H9 (cell line): ENCODE measurements at places on chromosomes 13 and 19.

DNA sequence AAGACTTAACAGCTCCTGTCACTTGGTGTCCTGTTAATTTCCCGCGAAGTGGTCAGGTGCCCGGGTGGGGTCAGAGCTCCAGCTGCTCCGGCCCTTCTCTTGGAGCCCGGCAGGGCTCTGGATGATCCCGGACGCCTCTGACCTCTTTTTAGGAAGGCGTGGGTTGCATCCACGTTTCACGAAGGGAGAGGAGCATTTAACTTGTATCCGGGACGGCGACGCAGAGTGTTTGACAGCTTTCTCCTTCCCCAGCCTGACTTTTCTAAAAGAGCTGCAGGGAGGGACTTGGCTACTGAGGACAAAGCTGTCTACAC, 656 bp downstream of the ZNF155 start:
- no peak for DNase-seq

DNA sequence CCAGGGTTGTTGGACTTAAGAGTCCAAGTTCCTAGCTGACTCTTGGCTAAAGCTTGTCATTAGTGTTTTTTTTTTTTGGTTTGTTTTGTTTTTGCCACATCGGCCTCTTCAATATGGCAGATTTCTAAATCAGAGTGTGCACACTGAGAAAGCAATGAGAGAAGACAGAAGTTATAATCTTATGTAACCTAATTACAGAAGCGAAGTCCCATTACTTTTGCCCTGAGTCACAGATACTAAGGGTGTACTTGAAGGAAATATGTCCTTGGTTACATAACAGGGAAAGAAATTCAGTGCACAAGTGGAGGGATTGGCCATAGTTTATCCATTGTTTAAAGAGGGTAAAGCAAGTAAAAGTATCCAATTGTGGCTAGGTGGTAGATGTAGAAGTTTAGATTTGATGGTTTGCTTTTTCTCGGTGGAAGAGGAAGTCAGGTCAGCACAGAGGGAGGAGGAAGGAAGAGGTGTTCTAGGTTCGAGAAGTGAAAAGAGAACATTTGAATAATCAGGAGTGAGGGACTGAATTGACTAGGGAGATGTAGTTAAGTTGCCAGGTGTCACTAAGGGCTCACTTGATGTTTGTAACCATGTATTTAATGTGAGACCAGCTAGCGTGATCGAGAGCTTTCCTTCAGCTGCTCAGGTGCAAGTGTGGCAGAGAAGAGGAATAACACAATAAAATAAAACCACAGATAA, 12.2 kb downstream of the GTF2F2 start:
- DNase-seq: no peak

- peak; percentile 84 for DNase-seq
Measured at GRCh38 chr19:4971424-4971793, 2.5 kb downstream of the KDM4B start.

GRCh38 chr13:98930151-98930591, 47.7 kb downstream of the DOCK9 start:
- no peak for DNase-seq

GRCh38 chr13:109389456-109389855, 396.9 kb downstream of the IRS2 start:
- DNase-seq: no peak

DNA sequence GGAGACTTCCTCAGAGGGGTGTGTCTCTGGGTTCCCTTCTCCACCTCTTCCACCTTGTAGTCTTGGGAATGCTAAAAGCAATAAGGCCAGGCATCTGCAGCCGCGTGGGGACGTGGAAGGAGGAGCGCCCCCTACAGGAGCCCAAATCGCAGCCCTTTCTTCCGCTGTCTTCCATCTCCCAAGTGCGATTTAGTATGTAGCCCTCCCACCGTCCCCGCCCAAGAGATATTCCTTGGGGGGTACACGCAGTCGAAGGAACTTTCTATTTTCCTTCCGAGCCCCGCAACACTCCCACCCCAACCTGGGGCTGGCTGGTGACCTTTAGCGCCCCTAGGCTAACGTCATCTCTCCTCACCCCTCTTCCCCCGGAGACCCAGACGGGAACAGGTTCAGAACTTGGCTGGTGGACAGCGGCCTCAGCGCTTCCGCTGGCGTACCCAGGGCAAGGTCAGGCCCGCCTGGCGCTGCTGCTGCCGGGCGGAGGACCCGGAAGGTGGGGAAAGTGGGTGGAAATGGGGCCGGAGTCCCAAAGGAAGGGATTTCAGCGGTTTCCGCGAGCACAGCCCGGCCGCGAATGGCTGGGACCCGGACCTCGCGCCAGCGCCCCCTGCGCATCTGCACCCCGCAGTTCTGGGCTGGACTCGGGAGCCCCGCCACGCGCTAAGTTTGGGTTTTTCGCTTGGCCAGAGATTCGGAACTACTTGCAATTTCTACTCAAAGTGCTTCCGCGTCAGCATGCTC, 2.1 kb upstream of the PCDH8 start:
- peak; percentile 93 for DNase-seq

- no peak for DNase-seq
Measured at GRCh38 chr19:2164020-2164998, 576 bp downstream of the DOT1L start.

DNA sequence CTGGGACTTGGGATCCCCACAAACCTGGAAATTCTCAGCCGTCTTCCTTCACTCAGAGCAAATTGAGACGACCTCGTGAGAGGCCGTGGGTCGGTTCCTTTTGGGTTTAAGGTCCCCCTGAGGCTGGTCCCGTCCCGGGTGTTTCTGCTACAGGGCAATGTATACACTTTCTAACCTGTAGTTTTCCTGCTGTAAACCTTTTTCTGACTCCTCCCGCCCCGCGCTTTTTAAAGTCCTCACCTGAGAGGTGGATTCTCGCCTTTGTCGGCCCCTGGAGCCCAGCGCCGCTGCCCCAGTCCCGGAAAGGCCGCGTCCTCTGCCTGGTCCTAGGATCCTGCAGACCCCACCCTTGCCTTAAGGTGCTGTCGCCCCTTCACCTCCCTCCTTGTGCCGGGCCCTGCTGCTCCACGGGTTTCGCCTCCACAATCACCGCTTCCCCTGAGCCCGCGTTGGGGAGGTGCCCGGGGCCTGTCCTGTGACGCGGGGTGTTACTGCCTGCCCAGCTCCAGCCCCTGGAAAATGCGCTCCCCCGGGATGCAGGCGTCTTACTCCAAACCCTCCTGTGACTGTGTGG, 391 bp downstream of the ZNF761 start:
- no peak for DNase-seq

DNA sequence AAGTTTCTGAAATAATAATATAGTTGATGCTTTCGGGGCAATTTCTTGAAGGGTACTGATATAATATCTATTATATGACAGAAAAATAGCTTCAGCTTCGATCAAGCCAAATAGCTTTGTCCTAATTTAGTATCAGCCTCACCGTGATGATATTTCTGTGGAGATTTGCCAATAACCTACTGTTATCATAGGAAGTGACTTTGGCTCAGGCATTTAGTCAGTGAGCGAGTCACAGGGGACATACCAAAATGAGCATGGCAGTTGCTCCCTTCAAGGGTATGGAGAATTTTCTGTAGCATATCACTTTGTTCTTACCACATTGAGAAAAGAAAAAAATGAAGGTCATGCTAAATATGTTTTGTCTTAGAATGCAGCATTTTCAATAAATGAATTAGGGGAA, 767.6 kb upstream of the SLITRK1 start:
- no peak for DNase-seq

GRCh38 chr19:13056052-13056660, 46.5 kb downstream of the LYL1 start:
- peak; percentile 73 for DNase-seq

GRCh38 chr13:33662392-33662791, 155.6 kb upstream of the RFC3 start:
- no peak for DNase-seq

- peak; percentile 83 for DNase-seq
Measured at GRCh38 chr13:30892966-30893365, 13.1 kb upstream of the MEDAG start.

DNA sequence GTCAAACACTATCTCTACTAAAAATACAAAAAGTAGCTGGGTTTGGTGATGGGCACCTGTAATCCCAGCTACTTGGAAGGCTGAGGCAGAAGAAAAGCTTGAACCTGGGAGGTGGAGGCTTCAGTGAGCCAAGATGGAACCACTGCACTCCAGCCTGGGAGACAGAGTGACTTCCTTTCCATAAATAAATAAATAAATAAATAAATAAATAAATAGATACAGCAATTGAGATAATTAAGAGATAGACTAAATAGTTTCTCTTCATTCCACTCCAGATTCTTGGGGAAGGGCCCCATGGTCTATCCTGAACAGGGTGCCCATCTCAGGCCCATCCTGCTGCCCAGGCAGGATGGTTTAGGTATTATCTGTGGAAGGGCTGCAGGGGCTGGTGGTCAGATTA, 24.0 kb upstream of the FARP1 start:
- no peak for DNase-seq
